ENCODE measurements at places on chromosomes 12 and 14. TPM values are rescaled to one million over a fixed set of nuclear protein-coding genes. Genes with fewer than 3 reads are reported as not detected.

DNA sequence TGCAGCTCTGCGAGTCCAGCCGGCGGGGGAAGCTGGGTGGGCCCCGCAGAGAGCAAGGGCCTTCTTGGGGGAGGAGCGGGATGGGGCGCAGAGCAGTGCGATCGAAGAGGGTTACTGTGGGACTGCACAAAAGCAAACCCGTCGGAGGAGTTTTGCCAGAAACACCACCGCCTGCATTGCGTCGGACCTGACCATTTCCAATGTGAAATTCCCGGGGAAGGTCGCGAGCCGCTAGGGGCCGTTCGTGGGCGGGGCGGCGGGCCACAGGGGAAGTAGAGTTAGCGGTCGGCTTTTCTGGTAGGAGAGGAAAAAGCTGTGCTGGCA is 333 bp upstream of the KCNA1 start:
- no peak for DNase-seq

GRCh38 chr14:75303381-75303789 is 24.8 kb downstream of the FOS start:
- peak; percentile 87 for DNase-seq

- no peak for DNase-seq
Observed at GRCh38 chr12:89345376-89345775, 6.9 kb downstream of the DUSP6 start.

- DNase-seq: peak; percentile 90
Observed at GRCh38 chr12:111313833-111314259, 55.0 kb downstream of the PHETA1 start.

Gene TAS2R8
- not detected for total RNA-seq

Gene SLCO1C1
- not detected for total RNA-seq

- DNase-seq: no peak
Observed at GRCh38 chr12:59168647-59169046, 248.3 kb upstream of the LRIG3 start.

- no peak for DNase-seq
Observed at GRCh38 chr12:4421590-4422031, 24.0 kb downstream of the FGF6 start.
